Mesangial cell (primary cell): ENCODE measurements at places on chromosomes 3 and 15. TPM values are rescaled to one million over a fixed set of nuclear protein-coding genes. Genes with fewer than 3 reads are reported as not detected.

The LRCH3 gene
- 15.3 and 19.1 TPM in 2 replicates for total RNA-seq

The SLC24A1 gene
- total RNA-seq: 4.2 and 11.3 TPM in 2 replicates

The VILL gene
- total RNA-seq: 3.9 and 8.7 TPM in 2 replicates

The DAPK2 gene
- 0.16 and 0.38 TPM in 2 replicates for total RNA-seq
